ENCODE measurements at places on chromosomes 4 and X. TPM values are rescaled to one million over a fixed set of nuclear protein-coding genes. Genes with fewer than 3 reads are reported as not detected.

MAGEA2 gene
- not detected for total RNA-seq

PLXNB3 gene
- 1.0 TPM for total RNA-seq

TRIM75 gene
- total RNA-seq: not detected

MAGIX gene
- total RNA-seq: 1.7 TPM

SPACA5 gene
- total RNA-seq: not detected

STAP1 gene
- not detected for total RNA-seq

Measured in fibroblast of lung (primary cell).